ENCODE measurements at places on chromosomes 5 and 9.

DNA sequence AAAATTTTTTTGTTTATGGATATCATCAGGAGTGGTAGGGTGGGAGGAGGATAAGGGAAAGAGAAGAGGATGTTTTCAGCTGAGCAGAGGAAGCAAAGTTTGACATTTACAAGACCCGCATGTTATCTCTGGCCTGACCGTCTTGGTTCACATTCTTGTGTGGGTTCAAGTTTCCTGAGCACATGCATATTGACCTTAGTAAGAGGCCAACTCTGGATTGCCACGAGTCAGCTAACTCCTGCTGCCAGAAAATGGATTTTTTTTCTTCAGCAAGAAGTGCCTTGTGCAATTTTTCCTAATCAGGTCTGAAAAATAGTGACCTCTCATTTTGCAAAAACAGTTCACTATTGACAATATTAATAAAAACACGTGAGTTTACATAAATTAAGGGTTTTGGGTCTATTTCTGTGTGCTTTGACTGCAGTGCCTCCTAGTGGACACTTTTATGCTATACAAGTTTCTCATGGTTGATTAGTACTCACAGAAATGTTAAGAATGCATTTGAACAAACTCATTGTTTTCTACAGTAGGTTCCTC lies 27.1 kb upstream of the BASP1 start:
- DNase-seq, result no peak

GRCh38 chr5:56668996-56669395 lies 146.4 kb upstream of the MAP3K1 start:
- DNase-seq, result no peak

- no peak for DNase-seq
These were observed 14.8 kb upstream of the TUT7 start for GRCh38 chr9:86368871-86369521.

DNA sequence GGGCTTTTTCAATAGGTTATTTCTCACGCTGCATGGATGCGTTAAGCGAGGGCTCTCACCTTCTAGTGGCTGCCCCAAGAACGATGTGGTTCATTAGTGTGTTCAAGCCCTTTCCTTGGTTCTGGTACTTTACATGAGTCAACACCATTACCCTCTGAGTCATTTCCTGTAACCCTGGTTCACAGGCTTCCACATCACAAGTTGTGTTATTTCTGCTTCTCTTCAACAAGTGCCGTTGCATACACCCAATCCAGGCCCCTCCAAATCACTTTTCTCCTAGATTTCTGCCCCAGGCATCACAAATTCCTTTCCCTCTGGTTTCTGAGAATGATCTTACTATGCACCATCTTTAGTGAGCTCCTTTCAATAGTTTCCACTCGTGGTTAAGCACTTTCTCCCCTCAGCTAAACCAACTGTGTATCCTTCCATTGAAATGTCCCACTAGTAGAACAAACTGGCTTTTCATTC lies 69.5 kb upstream of the RAD23B start:
- peak; percentile 3 for DNase-seq

DNA sequence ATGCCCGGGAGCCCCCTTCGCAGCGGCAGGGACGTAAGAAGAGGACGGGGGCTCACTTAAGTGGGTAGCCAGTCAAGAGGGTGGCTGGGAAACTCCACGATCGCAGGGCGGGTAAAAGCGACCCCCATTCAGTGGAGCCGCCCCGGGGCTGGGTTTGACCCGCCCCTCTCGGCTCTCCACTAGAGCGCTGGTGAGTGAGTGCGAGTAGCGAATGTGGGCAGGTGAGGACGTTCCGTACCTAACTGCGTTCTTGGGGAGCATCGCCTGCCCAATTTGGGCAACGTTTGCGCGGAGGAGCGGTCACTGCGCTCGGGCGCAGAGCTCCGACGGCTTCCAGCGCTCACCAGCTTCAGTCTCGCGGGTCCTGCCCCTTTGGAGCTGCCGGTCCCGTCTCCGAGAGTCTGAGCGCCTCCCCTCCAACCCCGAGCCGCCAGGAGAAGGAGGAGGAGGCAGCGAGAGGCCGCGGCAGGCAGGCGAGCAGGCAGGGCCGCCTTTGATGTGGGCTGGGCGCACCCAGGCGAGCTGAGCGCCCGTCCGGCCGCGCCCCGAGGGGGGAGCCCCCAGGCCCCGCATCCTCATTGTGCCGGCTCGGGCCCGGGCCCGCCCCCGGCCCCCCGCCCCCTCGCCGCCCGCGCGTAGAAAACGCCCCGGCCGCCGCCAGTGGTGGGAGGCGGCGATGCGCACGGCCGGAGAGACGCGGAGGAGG lies at the start of gene FGF18:
FGF18 (plus strand) TSS at position 666 of the 706 bp plus-strand sequence. CDS start 553 bp downstream, outside the sequence.
- peak; percentile 11 for DNase-seq

- DNase-seq, result no peak
These were observed 313.5 kb upstream of the MSX2 start for GRCh38 chr5:174410716-174411478.

DNA sequence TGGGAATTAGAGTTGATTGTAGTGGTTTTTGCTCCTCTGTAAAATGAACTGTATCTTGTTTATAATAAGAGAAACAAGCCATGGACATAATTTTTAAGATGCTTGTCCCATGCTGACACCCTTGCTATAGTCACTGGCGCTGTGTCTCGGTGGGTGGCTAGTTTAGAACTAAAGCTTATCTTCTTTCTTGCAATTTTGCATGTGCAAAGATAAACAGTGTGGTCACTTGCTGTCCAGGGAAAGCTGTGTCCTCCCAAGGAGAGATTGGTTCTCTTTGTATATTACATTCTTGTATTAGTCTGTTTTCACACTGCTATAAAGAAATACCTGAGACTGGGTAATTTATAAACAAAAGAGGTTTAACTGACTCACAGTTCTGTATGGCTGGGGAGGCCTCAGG lies 143.8 kb downstream of the MELK start:
- DNase-seq, result no peak

GRCh38 chr9:95726756-95727155 lies 148.7 kb upstream of the ERCC6L2 start:
- peak; percentile 32 for DNase-seq

- no peak for DNase-seq
These were observed 15.6 kb downstream of the RABL6 start for GRCh38 chr9:136823136-136824046.
